ENCODE measurements at places on chromosomes 16 and 17.
A peak's percentile ranks its signal among the peaks of the same experiment; 100 is the strongest.

GRCh38 chr16:64590513-64590912 lies 531.4 kb downstream of the CDH11 start:
- DNase-seq: no peak

GRCh38 chr17:48394821-48395220 lies 35.2 kb downstream of the SKAP1 start:
- DNase-seq: no peak

- no peak for DNase-seq
These were observed 61.0 kb upstream of the ELAC2 start for GRCh38 chr17:13078591-13079385.

- DNase-seq: no peak
These were observed 6.2 kb downstream of the C16orf89 start for GRCh38 chr16:5059386-5060072.

DNA sequence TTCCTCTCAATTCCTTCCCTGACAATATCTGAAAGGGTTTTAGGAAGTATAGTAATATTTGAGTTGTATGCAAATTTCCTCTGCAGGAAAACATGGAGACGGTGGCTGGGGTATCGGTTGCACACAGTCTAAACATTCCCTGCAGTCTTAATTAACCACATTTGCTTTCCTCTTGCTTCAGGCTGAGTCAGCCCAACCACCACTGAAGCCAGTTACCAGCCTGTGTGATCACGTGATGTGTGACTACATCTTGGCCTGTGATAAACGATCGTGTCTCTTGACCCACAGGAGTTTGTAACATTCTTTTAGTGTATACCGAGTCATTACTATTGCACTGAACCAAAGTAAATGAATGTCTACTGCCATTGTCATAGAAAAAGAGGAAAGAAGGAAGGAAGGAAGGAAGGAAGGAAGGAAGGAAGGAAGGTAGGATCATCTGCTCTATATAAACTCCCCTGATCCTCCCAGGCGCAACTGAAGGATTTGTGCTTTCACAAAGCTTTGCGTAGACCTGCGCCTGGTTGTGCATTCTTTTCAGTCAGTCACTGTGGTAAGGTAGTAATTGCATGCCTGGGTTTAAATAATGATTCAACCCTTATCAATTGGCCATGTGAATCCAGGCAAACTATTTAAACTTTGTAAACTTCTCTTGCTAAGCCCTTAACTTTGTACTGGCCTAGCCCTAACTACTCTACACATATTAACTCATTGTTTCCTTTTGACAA lies 280.6 kb upstream of the SALL1 start:
- peak; percentile 41 for DNase-seq

DNA sequence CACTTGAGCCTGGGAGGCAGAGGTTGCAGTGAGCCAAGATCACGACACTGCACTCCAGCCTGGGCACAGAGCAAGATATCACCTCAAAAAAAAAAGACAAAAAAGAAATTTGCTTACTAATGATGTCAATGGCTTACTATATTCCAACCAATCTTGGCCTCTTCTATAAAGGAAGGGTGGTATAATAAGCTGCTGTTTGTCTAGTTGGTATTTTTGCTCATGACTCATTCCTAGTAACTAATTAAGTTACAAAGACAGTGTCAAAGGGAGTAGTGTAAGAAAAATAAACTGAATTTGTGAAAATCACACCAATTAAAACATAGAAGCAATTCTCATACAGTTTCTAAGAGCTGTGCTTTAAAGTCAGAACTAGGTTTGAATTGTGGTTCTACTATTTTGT lies 82.5 kb downstream of the NLK start:
- no peak for DNase-seq

DNA sequence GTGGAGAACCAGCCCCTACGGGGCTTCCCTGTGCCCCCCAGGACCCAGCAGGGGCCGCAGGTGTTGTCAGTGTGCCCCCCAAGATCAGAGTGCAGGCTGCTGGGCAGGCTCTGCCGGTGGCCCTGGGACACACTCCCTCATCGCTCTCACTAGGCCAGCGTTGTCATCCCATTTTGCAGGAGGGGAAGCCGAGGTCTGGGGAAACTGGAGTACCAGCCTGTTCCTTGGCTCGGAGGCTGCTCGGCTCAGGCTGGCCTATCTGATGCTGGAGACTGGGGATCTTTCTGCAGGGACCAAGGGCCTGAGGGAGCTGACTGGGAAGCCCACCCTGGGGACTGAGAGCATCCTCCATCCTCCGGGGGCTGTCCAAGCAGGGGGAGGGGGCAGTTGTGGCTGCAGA lies 74.2 kb upstream of the CBX4 start:
- DNase-seq: no peak

DNA sequence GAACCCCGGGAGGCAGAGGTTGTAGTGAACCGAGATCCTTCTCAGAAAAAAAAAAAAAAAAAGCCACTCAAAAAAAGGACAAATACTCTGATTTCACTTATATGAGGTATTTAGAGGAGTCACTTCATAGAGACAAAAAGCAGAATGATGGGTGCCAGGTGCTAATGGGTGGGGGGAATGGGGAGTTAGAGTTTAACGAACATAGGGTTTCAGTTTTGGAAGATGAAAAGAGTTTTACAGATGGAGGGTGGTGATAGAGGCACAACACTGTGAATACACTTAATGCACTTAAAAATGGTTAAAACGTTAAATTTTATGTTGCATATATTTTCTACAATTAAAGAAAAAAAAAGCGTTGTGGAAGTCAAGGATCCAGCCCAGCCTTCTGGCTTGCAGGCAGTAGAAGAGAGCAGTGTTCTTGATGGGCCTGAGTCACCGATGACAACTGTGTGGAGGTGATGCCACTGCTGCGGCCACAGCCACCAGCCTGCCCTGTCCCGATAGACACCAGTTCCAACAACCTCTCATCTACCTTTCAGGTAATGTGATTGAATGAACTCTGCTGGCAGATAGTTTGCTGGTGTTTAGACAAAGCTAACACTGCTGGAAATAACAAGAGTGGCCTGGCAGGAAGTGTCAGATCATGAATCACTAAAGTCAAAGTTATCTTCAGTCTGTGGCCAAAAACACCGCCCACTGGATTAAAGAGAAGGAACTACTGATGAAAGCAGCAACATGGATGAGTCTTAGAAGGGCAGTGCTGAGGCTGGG lies 49.9 kb upstream of the COX10 start:
- no peak for DNase-seq

DNA sequence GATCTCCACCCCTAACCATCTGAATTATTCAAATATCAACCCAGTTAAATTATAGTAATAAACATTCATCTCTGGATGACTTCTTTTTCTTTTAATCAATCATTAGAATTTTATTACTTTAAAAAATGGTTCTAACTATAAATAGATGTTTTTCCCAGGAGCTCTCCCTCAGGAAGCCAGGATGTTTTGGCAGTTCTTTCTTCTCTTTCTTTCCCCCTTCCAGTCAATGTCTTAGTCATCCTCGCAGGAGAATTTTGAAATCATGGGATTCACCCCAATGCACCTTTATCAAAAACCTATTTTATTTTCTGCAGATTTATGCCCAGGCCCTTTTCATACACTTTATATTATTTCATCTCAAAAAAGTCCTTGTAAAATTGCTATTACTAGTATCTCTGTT lies 711.6 kb downstream of the CDH11 start:
- no peak for DNase-seq

DNA sequence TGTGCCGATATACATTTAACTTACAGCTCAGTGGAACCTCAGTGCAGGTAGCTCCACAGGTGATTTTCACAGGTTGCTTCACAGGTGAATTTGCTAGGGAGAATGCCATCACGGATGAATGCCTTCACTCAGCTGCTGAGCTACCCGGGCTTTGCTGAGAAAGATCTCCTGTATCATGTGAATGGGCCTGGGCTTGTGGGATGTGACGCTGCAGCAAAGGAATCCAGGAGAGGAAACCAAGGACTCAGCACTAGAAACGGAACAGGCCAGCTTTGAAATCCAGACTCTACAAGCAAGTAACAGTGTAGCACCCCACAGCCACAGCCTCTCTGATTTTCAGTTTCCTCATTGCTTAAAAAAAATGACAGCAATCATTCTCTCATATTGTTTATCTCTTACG lies 271.4 kb upstream of the MAF start:
- DNase-seq: no peak

GRCh38 chr17:36024106-36024869 lies 6.5 kb upstream of the CCL23 start:
- no peak for DNase-seq

DNA sequence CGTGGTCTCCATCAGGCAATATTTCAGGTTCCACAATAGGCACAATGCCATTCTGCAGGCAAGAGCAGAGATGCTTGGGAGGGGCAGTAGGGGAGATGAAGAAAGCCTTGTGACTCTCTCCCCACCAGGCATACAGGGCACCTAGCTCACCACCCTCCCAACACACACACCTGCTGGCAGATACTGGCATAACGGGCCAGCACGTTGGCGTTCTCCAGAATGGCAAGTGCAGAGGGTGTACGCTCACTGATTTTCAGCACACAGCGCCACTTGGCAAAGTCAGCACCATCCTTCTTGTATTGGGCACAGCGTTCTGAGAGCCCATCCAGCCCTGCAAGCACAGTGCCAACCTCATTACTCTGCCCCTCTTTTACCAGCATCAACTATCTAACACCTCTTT lies 2.2 kb downstream of the ALDOC start:
- no peak for DNase-seq

DNA sequence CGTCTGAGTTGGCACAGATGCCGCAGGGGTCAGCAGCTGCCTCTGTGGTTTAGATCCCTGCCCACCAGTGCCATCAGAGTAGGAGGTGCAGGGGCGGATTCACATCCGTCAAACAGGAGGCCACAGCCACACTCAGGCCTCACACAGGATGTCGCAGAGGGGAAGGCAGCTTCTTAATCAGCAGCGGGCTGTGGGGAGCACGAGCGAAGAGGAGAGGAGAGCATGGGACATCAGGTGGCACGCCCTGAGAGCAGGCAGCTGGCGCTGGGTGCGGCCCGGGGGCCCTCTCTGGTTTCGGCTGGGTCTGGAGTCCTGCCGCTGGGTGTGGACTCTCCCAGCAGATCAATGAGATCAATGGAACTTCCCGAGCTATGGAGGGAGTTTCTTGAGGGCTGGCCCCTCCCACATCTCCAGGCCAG lies 9.6 kb downstream of the LLGL2 start:
- no peak for DNase-seq

- DNase-seq: no peak
These were observed 75.7 kb downstream of the CYTH1 start for GRCh38 chr17:78706271-78706915.

DNA sequence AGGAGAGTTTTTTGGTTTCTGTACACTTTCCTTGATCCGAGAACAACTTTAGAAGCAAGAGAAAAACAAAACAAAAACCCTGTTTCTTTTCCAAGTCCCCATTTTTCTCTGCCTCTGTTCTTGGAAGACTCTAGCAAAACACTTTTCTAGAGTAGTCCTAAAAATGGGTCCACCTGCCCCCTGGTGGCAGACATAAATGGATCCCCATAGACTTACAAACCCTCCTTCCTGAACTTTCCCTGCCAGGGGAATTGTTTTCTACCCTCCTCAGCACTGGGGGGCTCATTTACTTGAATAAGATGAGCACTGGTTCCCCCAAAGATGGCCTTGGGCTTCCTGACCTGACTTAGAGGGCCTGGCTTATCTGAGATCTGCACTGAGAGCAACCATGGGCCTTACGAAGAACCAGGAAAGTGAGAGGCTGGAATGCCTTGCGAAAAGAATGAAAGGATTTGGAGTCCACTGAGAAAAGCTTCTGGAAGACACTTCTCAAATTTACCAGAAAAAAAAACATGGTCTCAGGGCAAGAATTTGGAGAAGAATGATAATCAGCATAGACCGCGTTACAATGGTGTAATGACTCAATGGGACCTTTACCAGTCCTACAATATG lies 48.0 kb upstream of the CDYL2 start:
- no peak for DNase-seq

GRCh38 chr17:46818929-46819859 lies 702 bp upstream of the WNT3 start:
- no peak for DNase-seq

GRCh38 chr17:48247038-48247437 lies 139.5 kb downstream of the SNX11 start:
- DNase-seq: no peak

GRCh38 chr17:46736100-46736499 lies 82.4 kb downstream of the WNT3 start:
- no peak for DNase-seq

DNA sequence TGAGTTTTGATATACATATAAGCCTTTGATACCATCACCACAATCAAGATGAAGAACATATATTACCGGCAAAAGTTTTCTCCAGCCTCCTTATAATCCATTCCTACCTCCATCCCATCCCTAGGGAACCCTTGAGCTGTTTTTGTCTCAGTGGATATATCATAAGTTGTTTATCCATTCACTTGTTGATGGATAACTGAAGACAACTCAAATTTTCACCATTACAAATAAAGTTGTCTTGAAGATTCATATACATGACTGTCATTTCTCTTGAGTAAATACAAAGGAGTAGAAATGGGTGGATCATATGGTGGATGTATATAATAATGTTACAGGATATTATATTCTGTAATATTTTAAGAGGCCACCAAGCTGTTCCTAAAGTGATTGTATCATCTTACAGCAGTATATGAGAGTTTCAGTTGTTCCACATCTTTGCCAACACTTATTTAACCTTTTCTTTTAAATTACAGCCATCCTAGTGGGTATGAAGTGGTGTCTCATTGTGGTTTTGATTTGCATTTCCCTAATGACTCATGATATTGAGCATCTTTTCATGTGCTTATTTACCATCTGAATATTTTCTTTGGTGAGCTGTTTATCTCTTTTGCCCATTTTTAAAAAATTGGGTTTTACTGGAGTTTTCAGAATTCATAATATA lies 17.4 kb downstream of the NF1 start:
- no peak for DNase-seq

- no peak for DNase-seq
These were observed 69.2 kb downstream of the PRKCB start for GRCh38 chr16:23905027-23905426.

GRCh38 chr16:66134875-66135274 lies 231.6 kb upstream of the CDH5 start:
- DNase-seq: no peak

GRCh38 chr16:405548-406506 lies 4.1 kb downstream of the DECR2 start:
- DNase-seq: no peak

GRCh38 chr16:47943235-47943634 lies 212.6 kb downstream of the ABCC12 start:
- DNase-seq: no peak

GRCh38 chr17:50424246-50424995 lies 1.6 kb upstream of the ACSF2 start:
- no peak for DNase-seq

GRCh38 chr17:61349350-61349749 lies 50.3 kb upstream of the TBX2 start:
- DNase-seq: no peak

DNA sequence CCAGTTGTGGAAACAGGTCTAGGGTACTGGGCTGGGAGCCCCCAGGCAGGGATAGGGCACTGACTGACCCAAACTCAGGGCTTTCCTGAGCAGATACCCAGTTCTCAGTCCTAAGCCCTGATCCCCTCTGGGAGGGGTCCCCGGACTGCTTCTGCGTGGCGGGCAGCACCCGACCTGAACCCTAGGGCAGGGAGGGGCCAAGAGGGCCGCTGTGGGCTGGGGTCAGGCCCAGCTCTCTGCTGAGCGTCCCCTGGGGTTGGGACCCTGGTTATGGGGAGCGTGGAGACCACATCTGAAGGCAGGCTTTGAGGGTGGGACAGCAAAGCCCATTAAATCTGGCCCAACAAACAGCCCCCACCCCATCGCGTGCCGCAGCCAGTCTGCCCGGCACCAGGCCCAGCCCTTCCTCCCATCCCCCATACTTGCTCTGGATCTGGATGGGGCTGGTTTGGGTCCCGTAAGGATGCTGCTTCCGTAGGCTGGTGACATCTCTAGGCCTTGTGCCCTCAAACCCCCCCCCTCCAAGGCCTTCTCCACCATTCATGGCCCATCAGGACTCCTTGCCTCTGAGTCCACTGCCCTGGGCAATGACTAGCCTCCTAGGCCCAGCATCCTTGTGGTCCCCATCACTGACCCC lies 691 bp upstream of the FAM83G start:
- no peak for DNase-seq

Data from hippocampal formation (tissue), 2 donors.